Activated CD4-positive, alpha-beta T cell treated with anti-CD3 and anti-CD28 coated beads for 36 hours (primary cell): ENCODE measurements at places on chromosomes 16 and 17. TPM values are rescaled to one million over a fixed set of nuclear protein-coding genes. Genes with fewer than 3 reads are reported as not detected.

DNA sequence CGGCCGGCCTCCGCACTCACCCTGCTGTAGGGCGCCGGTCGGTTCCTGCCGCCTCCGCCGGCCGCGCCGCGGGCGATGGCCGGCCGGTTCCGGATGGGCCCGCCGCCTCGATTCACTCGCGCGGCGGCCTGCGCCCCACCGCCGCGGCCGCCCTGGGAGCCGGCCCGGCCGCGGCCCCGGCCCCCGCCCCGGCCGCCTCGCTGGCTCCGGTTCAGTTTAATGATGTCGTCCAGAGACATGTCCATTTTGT lies 158 bp downstream of the ALYREF start:
- H3K4me3 ChIP-seq = peak overlapping the region; percentile 93
- peaks cover 32% of the 10 kb centered on the region for H3K4me1 ChIP-seq
- peak overlapping the region; percentile 99 for H3K27ac ChIP-seq
- peaks cover 58% of the 10 kb centered on the region for H3K36me3 ChIP-seq
- H3K27me3 ChIP-seq = no peaks in the 10 kb centered on the region

Gene EIF1
- 977 TPM for total RNA-seq

Gene EVI2B
- total RNA-seq = 14.8 TPM

DNA sequence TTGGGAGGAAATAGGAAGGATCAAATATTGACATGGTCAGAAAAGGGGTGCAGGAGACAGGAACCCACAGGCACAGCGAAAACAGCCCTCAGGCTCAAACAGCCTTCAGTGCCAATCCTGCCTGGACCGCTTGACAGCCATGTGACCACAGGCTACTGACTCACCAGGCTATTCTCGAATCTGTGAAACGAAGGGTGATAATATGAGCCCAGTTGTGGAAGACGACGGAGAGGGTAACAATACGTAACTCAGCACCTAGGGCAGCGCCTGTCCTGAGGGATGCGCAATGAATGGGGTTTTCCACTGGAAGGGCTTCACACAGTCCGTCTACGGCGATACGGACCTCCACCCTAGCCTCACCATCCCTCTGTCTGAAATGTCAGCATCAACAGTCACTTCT lies 117.3 kb upstream of the RCVRN start:
- H3K27ac ChIP-seq = no peak overlapping the region
- H3K27me3 ChIP-seq = no peaks in the 10 kb centered on the region
- no peaks in the 10 kb centered on the region for H3K36me3 ChIP-seq
- H3K4me3 ChIP-seq = no peak overlapping the region

Gene TBC1D3I
- not detected for total RNA-seq

Gene HCRT
- not detected for total RNA-seq

- no peak overlapping the region for H3K4me3 ChIP-seq
- no peaks in the 10 kb centered on the region for H3K27me3 ChIP-seq
- no peaks in the 10 kb centered on the region for H3K4me1 ChIP-seq
- H3K36me3 ChIP-seq = no peaks in the 10 kb centered on the region
- no peak for DNase-seq
- H3K27ac ChIP-seq = no peak overlapping the region
These were observed 30.6 kb downstream of the TRPV3 start for GRCh38 chr17:3526971-3527370.
